Activated CD4-positive, alpha-beta T cell treated with anti-CD3 and anti-CD28 coated beads for 4 hours (primary cell): ENCODE measurements at places on chromosomes 4 and X.

GRCh38 chr4:43690116-43690515, 758.5 kb downstream of the KCTD8 start:
- DNase-seq: no peak

DNA sequence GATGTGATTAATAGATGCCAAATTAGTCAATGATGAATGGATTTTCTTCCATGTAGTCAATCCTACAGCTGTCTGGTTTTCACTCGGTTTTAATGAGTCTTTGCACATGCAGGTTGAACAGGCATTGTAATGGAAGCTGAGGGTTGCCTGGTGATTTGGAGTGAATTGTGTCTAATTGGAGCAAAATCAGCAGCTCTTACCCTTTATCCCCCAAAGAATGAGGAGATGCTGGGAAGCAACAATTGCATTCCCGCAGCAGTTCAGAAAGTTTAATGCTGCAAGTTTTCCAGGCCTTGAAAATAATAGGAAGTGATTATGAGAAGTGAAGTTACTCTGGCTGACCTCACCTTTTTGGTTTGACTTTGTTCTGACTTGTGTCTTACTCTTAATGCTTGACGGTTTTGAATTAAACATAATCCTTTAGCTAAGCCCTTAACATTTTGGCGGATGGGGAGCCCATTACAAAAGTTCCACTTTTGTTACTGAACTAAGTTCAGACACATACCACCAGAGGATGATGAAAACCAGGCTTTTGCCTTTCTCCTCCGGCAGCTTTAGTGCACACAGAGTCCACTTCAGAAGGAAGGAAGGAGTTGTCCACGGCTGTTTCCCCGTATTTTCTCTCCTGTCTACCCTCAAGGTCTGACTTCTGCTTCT, 78.8 kb upstream of the TBC1D9 start:
- no peak for DNase-seq

- DNase-seq: no peak
Observed at GRCh38 chr4:93199492-93199891, 629.1 kb upstream of the ATOH1 start.

- no peak for DNase-seq
Observed at GRCh38 chrX:123814343-123814742, 45.5 kb upstream of the XIAP start.

DNA sequence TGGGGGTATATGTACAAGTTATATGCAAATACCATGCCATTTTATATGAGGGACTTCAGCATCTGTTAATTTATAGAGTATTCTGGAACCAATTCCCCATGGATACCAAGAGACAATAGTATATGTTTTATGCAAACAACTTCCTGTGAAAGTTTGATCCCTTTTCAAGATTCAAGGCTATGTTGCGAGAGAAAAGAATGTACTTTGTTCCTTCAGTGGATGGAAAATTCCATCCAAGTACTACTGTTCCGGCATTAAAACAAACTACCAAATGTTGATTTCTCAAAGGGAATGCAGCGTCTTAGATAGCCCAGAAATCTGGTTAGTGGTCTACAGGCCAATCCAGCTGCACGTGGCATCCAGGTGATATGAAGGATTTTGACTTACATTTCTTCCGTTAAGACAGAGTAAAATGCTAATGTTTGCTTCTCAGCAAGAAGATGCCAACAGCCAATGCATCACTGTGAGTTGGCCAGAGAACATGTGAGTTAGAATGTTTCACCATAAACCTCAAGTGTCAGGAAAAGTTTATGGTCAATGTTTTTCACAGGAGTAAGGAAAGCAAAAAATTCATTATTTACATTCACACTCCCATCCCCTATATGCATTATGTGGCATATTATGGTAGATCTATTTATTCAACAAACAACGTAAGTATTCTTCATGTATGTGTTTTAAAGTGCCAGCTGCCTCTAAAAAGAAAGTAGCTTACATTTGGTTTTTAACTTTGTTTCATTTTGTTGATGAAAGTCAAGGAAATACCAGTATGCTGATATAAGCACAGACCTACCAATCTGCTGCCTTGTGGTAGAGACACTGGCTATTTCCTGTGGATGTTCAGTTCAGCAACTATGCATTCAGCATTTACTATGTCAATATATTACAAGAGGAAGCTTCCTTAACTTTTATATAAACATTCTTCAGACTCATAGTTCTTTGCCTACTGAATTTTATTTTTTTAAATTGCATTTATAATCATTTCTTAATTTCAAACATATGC, 44.4 kb downstream of the METTL14 start:
- DNase-seq: no peak

DNA sequence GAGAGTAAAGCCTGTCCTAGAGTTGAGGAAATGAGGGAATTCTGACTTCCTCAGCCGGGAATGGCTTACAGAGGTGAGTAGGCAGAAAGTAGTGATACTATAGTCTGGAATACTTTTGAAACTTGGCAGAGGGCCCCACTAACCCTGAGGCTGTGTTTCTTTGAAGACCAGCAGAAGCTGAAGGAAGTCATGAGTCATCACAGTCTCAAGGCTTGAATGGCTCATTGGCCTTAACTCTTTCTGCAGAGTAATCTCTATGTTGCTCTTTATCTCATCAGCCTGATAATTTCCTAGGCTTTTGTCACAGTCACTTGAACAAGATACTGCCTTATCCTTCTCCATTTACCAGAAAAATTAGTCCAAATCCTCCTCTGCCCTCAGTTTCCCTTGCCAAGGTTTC, 80.8 kb downstream of the ANKRD50 start:
- no peak for DNase-seq

- peak; percentile 6 for DNase-seq
Observed at GRCh38 chrX:70033348-70034051, 16.2 kb downstream of the AWAT2 start.

DNA sequence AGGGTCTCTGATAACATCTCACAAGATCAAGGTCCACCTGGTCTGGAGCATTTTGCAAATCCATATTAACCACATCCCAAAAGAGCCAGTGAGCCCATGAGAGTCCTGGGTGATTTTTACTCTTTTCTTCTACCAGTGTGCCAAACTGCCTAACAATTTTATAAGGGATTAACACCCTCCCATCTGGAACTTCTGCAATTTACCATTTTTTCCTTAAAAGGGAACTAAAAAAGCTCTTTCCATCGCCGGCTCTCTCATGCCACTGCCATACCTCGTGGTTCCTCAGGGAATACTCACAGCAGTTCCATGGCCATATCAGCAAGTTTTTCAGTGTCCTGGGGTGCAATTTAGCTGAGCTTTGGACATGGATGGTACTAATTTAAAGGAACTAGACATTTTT, 55.7 kb downstream of the SEPSECS start:
- DNase-seq: no peak

DNA sequence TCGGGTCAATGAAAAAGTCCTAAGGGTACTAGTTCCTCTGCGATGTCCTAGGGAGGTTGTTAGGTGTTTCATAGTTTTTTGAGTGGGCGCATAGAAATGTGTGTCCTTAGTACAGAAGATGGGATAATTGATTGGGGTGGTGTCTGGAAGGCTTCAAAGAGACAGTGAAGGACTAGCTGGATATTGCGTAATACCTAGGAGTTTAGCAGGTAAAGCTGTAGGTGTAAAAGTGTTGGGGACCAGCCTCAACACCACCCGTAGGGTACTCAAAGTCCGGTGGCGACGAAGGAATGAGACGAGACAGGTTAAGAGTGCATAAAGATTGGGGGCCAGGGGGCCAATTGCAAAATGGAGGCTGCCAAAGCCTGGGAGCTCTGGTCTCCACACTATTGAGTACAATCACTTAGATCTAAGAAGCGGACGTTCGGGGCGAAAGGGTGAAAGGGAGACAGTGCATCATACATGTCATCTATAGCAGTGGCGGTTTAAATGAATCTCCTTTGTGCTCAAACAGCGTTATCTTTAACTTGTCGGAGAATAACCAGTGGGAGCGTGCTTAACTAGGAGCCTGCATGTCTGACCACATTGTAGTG, 1.0 kb downstream of the TRMT44 start:
- no peak for DNase-seq

DNA sequence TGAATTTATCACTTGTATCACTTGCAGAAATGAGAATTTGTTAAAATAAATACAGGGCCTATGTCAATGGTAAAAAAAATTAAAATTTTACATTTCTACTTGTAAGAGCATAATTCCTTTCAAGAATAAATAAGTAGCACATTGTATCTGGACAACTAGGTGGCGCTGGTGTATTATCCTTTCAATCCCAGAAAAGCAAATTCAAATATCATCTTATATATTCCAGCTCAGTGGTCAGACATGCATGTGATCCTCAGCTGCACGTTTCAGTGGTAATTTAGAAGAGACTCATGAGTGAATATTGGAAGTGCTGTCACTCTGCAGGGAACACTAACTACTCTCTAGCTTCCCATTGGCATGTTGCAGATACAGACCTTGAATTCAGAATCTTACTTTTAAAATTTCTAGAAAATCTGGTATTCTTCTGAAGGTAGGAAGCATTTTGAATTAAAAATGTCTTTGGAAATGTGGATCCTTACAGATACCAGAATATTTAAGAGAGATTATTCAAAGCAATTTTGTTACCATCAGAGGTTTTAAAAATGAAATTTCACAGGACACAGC, 1414.7 kb upstream of the TENM3 start:
- DNase-seq: no peak
